NCI-H82 (cell line): ENCODE measurements at places on chromosomes 1 and 21.

DNA sequence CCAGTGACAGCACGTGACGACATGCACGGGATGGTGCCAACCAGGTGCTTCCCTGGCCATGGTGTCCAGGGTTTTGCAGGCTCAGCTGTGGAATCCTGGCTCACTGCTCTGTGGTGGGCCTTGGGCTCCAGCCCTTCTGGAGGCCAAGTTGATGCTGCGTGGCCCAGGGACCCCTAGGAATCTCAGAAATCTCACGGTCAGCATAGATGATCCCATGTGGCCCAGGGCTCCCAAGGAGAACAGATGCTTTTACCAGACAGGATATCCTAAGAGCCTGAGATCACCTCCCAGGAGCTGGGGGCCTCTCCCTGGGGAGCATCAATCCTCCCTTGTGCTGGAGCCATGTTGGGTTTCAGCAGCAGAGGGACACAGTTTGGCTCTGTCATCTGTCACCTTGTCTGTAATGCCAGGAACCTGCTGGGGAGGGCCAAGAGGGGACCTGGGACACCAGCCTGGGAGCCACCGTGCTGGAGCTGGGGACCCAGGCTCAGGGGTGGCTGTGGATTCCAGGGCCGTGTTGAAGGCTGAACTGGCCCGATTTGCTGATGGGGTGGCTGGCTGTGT is 63.9 kb downstream of the TRIM11 start:
- DNase-seq, result peak; percentile 34

DNA sequence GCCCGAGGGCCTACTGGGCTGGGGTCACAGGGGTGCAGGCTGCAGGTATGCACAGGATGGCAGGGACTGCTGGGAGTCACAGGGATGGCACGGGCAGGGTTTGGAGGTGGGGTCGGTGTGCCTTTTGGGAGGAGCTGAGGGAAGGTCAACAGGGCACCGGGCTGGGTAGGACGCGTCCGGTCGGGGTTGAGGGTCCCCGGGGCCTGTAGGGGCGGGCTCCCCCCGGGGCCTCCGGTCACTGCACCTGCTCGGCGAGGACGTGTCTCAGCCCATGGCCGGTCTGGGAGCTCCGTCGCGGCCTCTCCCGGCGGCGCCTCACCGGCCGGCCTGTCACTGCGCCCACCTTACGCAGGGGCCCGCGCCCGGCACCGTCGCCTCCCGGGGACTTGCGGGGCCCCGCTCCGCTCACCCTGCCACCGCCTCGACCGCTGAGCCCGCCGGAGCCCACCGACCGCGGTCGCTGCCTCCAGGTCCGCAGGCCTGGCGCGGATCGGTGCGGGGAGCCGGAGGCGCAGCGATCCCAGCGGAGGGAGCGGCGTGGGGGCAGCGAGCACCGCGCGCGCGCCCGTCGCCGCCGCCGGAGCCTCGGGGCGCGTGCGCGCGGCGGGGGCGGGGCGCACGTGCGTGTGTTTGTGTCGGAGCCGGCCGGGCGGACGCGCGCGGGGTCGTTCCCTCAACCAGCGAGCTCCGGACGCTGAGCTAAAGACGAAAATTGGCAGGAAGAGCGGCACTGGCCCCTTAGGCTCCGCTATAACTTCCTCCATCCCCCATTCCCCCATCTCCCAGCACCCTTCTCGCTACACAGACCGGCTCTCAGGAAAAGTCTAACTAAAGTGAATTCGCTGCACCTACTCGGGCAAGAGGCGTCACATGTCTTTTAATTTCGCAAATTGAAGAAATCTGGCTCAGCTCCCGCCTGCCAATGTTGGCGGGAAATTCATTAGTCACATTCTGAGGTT is at the start of gene AMIGO1:
AMIGO1 (minus strand) TSS at position 552 of the 959 bp plus-strand sequence. CDS start 815 bp downstream, outside the sequence.
- peak; percentile 73 for DNase-seq

GRCh38 chr1:87362834-87363426 is 34.2 kb downstream of the LMO4 start:
- DNase-seq, result no peak

DNA sequence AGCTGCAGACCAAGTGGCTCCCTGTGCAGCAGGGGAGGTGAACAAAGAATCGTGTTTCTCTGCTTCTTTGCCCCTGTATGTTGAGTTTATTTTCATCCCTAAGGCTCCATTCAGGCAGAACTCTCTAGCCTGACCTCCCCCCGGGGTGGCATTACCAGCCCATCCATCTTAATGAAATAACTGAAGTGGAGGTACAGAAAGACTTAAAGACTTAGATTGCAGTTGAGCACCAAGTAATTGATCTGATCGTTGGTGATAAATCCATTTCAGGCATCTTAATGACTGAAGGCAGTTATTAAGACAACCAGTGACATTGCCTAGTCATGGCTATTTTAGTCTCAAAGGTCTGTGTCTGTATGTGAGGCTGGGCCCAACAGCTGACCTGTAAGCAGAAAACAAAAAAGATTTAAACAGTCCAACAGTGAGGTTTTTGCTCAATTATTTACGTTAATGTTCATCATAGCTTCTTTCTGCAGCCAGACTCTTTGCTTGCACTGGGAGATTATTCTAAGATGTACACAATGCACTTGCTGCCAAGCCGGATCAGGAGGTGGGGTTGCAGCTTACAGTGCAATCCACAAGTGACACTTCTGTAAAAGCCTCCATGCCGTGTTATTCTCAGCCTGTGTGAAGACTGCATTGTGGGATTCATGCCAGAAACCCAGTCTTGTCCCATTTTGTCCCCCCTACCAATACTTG is 363.0 kb upstream of the DUSP10 start:
- DNase-seq, result peak; percentile 77

- no peak for DNase-seq
Observed at GRCh38 chr1:161801955-161802354, 35.8 kb downstream of the ATF6 start.

- no peak for DNase-seq
Observed at GRCh38 chr1:228410015-228410414, 3.4 kb upstream of the TRIM11 start.

- no peak for DNase-seq
Observed at GRCh38 chr21:41425588-41425953, 468 bp upstream of the MX1 start.

- DNase-seq, result no peak
Observed at GRCh38 chr21:33067043-33067442, 2.9 kb upstream of the OLIG1 start.

GRCh38 chr1:248373761-248374160 is 1.8 kb upstream of the OR2T6 start:
- no peak for DNase-seq

GRCh38 chr1:86758570-86758969 is 54.2 kb downstream of the SH3GLB1 start:
- no peak for DNase-seq

GRCh38 chr1:181469829-181470228 is 13.5 kb upstream of the CACNA1E start:
- no peak for DNase-seq

- no peak for DNase-seq
Observed at GRCh38 chr21:14318578-14318977, 64.4 kb downstream of the HSPA13 start.

GRCh38 chr1:14094611-14095400 is 394.8 kb downstream of the PRDM2 start:
- DNase-seq, result peak; percentile 64

DNA sequence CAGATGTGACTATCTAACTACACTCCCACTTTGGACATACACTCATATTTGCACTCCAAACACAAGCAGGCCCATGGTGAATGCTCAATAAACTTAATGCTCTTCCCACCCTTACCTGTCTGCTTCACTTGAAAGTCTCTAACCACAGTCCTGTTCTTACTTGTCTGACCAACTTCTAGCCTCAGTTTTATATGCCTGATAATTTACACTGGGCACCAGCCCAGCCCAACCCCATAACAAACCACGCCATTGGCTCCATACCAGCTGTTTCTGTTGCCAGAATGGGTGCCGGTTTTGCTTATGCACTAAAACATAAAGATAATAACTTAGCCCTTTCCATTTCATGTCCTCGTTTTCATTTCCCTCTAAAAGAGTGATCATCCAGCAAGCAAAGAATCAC is 395.4 kb downstream of the NTNG1 start:
- no peak for DNase-seq

DNA sequence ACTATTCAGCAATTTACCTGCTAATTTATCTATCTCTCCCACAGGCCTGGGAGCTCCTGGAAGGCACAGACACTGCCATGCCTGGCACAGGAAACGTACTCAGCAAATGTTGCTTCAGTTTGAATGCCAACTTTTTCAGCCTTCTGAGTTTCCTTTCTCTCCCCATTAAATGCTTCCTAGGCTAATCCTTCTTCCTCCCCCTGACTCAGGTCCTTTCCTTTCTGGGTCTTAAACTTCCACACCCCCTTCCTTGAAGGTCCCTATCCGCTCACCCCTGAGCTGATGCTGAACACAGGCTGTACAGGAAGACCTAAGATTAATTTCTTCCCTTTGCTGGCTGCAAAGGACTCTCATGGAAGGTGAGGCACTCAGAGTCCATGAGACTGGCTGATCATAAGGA is 40.3 kb upstream of the ECE1 start:
- no peak for DNase-seq

DNA sequence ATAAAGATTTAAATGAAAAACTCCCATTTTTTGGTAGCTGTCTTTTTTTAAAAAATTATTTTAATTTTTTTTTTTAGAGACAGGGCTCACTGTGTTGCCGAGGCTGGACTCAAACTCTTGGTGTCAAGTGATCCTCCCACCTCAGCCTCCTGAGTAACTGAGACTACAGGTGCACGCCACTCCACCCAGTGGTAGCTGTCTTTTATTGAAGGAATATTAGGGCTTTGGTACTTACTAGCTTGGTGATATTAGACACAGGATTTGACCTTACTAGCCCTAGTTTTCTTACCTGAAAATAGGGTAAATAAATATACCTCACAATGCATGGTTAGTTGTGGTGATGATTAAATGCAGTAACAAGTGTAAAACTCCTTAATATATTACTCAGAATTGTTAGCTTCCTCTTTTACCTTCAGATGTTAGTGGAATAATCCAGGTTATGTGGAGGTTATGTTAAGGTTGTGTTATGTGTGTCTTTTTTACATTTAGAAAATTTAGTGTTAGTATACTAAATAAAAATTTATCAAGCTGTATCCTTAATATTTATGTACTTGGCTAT is 66.8 kb downstream of the PHACTR4 start:
- DNase-seq, result peak; percentile 38

- no peak for DNase-seq
Observed at GRCh38 chr1:22171951-22172715, 29.2 kb upstream of the WNT4 start.

DNA sequence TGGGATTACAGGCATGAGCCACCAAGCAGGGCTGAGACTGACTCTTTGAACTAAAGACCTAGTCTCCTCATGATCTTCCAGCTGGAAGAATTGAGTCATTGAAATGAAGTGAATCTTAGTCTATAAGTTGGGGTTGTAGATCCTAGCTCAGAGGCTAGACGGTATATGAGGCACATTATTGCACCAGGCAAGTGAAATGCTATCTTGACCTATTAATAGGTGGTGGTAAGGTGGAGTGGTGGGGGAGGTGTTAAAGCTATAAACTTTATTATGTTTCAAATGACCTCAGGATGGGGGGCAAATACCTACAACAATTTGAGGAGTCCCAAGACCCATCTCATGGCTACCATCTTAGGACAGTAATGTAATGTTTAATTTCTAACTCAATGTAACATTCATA is 36.8 kb upstream of the SLC16A1 start:
- no peak for DNase-seq

GRCh38 chr1:57748719-57749118 is 324.9 kb upstream of the DAB1 start:
- DNase-seq, result no peak

- DNase-seq, result no peak
Observed at GRCh38 chr1:65009724-65010420, 43.5 kb upstream of the JAK1 start.

DNA sequence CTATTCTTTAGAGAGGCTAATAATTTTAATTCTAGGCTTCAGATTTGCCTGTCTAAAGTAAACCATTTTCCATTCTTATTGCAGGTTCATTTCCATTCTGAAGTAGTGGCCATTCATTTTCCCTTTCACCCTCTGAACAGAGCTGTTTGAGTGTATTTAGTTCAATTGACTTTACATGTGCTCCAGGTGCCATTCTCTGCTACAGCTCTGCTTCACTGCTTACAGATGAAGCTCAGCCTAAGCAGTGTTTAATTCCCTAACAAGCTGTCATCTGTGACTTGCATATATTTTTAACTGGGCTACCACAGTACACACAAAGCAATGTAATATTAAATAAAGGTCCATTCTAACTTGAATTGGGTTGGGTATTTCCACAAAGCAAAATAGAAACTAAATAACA is 1031.6 kb downstream of the KCNT2 start:
- DNase-seq, result peak; percentile 46

DNA sequence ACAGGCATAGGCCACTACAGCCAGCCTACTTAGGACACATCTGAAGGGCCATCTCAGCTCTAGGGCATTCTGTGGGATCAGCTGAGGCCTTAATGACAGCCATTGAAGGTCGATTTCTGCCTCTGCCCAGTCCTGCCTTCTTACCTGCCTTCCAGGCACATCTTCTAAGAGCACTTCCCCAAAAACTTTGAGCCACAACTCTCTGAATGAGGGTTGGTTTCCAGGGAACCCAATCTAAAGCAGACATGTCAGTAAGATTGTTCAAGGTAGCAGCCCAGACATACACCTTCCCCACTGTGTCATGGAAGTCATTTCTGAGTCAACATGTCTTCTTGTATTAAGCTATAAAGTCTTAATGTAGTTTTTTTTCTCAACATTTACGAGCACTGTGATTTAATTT is 18.2 kb upstream of the SSBP3 start:
- DNase-seq, result no peak

GRCh38 chr21:26954662-26955121 is 12.2 kb downstream of the ADAMTS5 start:
- peak; percentile 80 for DNase-seq

DNA sequence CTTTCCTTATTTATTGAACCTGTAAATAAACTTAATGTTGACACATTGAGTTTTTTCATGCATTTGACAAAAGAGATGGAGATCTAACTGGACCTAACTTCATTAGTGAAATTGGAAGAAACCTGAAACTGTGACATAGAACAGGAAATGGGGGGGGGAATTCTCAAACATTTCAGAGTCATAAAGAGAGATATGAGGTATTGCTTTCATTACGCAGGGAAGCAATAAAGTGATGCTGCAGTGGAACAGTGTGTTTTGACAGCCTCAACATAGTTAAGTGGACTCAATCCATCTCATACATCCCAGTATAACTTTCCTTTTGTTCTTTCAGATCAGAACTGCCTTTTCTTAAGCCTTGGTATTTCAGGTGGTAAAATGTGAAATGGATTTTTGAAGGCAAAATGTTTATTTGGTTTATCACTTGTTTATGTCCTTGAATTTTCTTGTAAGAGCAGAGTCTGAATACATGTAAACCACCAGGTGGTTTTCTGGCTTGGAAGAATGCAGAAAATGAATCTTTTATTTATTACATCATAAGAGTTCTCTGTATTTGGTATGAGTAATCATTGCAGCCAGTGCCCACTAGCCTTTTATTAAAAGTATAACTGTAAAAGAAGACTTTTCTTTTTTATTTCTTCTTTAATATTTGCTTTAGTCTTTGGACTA is 132.5 kb downstream of the ZNF326 start:
- DNase-seq, result no peak

DNA sequence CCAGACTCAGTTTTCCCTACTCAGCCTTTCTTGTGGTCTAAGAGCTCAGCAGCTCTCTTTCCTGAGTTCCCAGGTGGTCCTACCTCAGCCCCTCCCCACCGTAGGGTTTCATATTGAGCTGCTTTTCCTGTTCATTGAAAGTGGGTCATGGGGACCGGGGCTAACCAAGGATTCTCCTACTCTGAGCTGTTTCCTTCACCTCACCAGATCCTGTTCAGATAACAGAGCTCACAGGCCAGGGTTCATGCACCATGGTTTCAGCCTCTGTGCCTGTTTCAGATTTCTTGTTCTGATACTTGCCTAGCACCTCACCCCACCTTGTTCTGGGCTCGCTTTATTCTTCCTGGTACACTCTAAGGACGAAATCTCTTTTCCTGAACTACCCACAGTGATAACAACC is 8.5 kb downstream of the UBQLN4 start:
- no peak for DNase-seq
